Psoas muscle (tissue), 8 donors: ENCODE measurements at places on chromosomes 5 and 9. TPM values are rescaled to one million over a fixed set of nuclear protein-coding genes. Genes with fewer than 3 reads are reported as not detected.

KIF27 gene
- total RNA-seq, result 3.8 TPM

UTP15 gene
- 17.3 TPM for total RNA-seq

HACD4 gene
- total RNA-seq, result 0.32 TPM

PPIC gene
- 15.9 TPM for total RNA-seq

NTNG2 gene
- total RNA-seq, result 0.52 TPM

FOXD4L3 gene
- not detected for total RNA-seq

TAS2R1 gene
- not detected for total RNA-seq

LCN9 gene
- total RNA-seq, result not detected

BAAT gene
- total RNA-seq, result 0.71 TPM

CDH18 gene
- not detected for total RNA-seq

CBY3 gene
- not detected for total RNA-seq

CDH9 gene
- not detected for total RNA-seq

GHR gene
- 32.1 TPM for total RNA-seq

SOX30 gene
- total RNA-seq, result 0.19 TPM

PDGFRB gene
- total RNA-seq, result 34.0 TPM

GABRA6 gene
- not detected for total RNA-seq

HRCT1 gene
- total RNA-seq, result 0.95 TPM

FOXD4 gene
- 0.14 TPM for total RNA-seq

CTNND2 gene
- 0.13 TPM for total RNA-seq

SHB gene
- total RNA-seq, result 26.2 TPM

PCDHGB4 gene
- total RNA-seq, result 3.0 TPM

CAMK4 gene
- 0.27 TPM for total RNA-seq

PCDHGA8 gene
- 1.2 TPM for total RNA-seq

ZNF879 gene
- total RNA-seq, result 3.0 TPM

SPATA31D4 gene
- total RNA-seq, result not detected

PCDHA12 gene
- total RNA-seq, result not detected

GNAQ gene
- total RNA-seq, result 26.6 TPM
